Smooth muscle cell of the coronary artery (primary cell): ENCODE measurements at places on chromosomes 4 and X. TPM values are rescaled to one million over a fixed set of nuclear protein-coding genes. Genes with fewer than 3 reads are reported as not detected.

The FRG2 gene
- not detected in 2 replicates for total RNA-seq

The FAM133A gene
- 0.15 TPM in 1 of 2 replicates, not detected in the other for total RNA-seq

The DNAAF6 gene
- not detected in 2 replicates for total RNA-seq

The SLC2A9 gene
- total RNA-seq = 0.75 and 4.0 TPM in 2 replicates

The SLC49A3 gene
- total RNA-seq = 1.1 and 9.8 TPM in 2 replicates

The PTCHD1 gene
- not detected in 2 replicates for total RNA-seq

The SLC9A7 gene
- total RNA-seq = 37.2 and 65.3 TPM in 2 replicates

The RGN gene
- 1.5 and 5.6 TPM in 2 replicates for total RNA-seq

The GAGE1 gene
- not detected in 2 replicates for total RNA-seq
